ENCODE measurements at places on chromosomes 11 and 22.

- DNase-seq = no peak
Observed at GRCh38 chr22:18063306-18063705, 14.5 kb upstream of the PEX26 start.

- DNase-seq = no peak
Observed at GRCh38 chr22:27097506-27097905, 440.1 kb downstream of the MIAT start.

DNA sequence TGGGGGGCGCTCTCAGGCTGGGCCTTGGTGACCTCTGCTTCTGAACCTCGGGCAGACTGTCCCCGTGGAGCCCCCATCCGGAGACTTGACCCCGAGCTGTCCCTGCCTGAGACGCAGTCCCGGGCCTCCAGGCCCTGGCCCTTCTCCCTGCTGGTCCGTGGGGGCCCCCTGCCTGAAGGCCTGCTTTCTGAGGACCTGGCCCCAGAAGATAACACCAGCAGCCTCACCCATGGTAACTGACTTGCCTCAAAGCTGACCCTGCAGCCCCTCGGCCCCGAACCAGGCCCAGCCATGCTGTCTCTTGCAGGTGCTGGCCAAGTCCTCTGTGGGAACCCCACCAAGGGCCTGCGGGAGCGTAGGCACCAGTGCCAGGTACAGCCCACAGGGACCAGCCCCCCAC, 8.9 kb downstream of the LMNTD2 start:
- DNase-seq = no peak

DNA sequence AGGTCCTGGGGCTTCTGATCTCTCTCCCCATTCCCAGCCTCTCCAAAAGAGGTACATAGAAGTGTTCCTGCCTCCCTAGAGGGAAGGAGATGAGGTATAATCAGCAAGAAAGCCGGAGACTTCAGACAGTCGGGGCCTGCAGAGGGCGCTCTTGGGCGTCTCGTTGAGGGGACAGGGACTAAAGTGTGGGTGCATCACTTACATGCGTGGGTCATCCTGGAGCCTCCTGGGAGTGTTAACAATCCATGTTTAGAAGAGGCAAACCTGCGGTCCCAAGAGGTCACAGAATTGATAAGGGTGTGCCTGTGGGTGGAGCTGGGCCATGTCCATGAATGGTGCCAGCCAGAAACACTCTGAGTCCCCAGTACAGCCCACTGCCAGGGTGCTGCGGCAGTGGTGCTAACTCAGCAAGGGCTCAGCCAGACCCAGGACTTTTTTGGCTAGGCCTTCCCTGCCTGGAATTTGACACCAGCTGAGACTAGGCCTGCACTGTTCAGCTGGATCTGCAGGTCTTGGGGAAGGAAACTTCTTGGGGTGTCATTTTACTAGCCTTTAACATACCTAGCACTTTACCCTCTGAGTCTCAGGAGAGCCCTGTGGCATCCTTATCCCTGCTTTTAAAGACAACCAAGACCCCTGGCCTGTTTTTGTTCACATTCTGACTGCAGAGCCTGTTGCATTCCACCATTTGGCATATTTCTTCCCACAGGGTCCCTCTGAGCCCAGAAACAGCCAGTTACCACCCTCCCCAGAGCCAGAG, 5.5 kb downstream of the YDJC start:
- DNase-seq = peak; percentile 45

- DNase-seq = peak; percentile 80
Observed at GRCh38 chr11:123061403-123062157, at the start of gene HSPA8. HSPA8 (minus strand) TSS chr11:123062136; CDS start chr11:123061324, 812 bp downstream.

GRCh38 chr11:96388891-96389719, 607 bp downstream of the CCDC82 start:
- DNase-seq = no peak

- peak; percentile 25 for DNase-seq
Observed at GRCh38 chr22:23278883-23279675, 98.8 kb downstream of the BCR start.

GRCh38 chr11:115409691-115410220, 94.5 kb downstream of the CADM1 start:
- no peak for DNase-seq

DNA sequence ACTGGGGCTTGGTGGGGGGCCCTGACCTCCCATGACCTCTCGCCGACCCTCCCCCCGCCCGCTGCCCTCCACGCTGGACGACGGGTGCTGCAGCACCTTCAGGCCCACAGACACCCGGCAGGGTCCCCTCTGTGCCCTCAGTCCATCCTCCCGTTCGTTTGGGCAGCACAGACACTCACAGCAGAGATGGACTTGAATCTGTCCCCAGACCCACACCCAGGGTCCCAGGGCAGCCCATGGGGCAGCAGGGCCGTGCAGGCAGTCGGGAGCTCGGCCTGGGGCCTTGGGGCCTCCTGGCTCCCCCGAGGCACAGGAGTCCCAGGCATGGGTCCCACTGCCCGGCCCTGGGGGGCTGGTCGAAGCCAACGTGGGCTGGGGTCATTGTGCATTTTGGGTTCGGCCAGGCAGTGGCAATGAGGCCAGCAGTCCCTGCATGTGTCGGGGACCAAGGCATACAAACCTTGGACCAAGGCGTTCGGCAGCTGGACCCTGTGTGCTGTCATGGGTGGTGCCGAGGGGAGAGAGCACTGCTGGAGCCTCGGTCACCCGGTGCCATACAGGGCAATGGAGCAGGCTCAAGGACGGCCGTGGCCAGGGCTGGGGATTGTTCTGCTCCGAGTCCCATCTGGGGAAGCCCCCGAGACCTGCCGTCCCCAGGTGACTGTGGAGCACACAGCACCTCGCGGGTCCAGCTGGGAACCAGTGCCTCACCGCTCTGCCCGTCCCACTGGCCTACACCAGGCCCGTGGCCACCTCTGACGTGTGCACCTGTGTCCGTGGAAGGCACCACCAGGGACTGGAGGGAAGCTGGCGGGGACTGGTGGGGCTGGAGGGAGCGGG, 19.3 kb upstream of the BRSK2 start:
- no peak for DNase-seq

DNA sequence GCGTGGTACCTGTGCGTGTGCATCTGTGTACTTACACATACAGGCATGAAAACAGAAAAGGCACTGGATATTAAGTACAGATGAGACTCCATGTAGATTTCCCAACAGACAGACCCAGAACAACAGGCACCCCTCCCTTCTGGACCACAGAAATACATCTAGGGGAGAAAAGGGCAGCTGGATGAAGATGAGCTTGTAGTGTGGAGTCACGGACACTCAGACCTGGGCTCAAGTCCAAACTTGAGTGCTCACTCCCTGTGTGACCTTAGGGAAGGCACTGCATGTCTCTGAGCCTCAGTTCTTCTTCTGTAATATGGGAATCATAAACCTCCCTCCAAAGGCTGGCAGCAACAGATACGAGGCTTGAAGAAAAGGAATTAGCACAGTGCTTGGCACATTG, 108.9 kb downstream of the GALNT18 start:
- no peak for DNase-seq

GRCh38 chr11:119525180-119525866, 102.4 kb upstream of the THY1 start:
- DNase-seq = no peak

- DNase-seq = no peak
Observed at GRCh38 chr11:114321621-114322257, 25.5 kb downstream of the NNMT start.

- DNase-seq = no peak
Observed at GRCh38 chr11:57770793-57771192, 9.2 kb downstream of the CTNND1 start.

- no peak for DNase-seq
Observed at GRCh38 chr11:1300121-1300520, 9.3 kb downstream of the TOLLIP start.

- no peak for DNase-seq
Observed at GRCh38 chr11:9851366-9851765, 187.5 kb downstream of the SWAP70 start.

- no peak for DNase-seq
Observed at GRCh38 chr11:16778876-16779275, 40.4 kb downstream of the C11orf58 start.

GRCh38 chr11:43962383-43963278, 20.2 kb downstream of the C11orf96 start:
- DNase-seq = no peak

GRCh38 chr11:25710975-25711374, 621.0 kb upstream of the ANO3 start:
- no peak for DNase-seq

- DNase-seq = peak; percentile 80
Observed at GRCh38 chr11:61509043-61510029, 787 bp downstream of the LRRC10B start.

GRCh38 chr11:92626624-92627023, 342.8 kb upstream of the MTNR1B start:
- no peak for DNase-seq

- DNase-seq = no peak
Observed at GRCh38 chr11:44622190-44622650, 56.8 kb downstream of the CD82 start.

GRCh38 chr11:83678831-83679584, 392.8 kb upstream of the CCDC90B start:
- DNase-seq = no peak

- DNase-seq = peak; percentile 74
Observed at GRCh38 chr11:118202599-118203422, 22.0 kb downstream of the JAML start.

DNA sequence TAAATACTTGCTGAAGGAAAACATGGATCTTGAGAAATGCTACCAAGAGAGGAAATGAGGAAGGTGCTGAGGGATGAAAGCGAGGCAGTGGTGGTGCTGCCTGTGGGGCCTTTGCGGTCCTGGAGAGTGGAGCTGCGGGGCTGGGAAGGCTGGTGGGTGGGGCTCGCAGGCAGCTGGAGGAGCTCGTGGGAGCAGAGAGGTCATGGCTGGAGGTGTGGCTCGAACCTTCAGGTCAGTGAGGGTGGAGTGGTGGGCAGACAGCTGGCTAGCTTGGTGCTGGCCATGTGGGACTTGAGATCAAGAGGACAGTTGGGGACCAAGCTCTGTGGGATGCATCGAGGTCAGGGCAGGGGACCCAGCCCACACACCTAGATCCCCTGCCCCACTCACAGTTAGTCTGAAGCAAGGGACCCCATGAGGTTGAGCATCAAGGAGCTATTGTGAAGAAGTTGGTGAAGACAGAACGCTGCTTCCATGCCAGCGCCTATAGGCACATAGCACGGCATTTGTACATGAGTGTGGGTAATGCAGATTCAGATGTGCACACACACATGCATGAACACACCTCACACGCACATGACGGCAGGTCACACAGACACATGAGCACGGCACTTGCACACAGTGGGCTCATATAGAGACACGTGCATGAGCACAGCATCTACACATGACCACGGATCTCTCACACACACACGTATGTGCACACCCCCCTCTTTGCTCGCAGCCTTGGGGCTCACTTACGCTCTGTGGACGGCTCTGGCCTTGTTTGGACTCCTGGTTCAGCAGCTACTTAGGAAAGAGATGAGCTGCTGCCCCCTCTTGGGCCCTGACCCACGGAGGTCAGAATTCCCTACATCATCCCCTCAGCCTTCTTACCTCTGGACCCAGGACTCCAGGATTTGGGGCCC, 30.4 kb downstream of the SHANK3 start:
- DNase-seq = no peak

GRCh38 chr11:117713538-117713991, 83.5 kb downstream of the DSCAML1 start:
- no peak for DNase-seq

DNA sequence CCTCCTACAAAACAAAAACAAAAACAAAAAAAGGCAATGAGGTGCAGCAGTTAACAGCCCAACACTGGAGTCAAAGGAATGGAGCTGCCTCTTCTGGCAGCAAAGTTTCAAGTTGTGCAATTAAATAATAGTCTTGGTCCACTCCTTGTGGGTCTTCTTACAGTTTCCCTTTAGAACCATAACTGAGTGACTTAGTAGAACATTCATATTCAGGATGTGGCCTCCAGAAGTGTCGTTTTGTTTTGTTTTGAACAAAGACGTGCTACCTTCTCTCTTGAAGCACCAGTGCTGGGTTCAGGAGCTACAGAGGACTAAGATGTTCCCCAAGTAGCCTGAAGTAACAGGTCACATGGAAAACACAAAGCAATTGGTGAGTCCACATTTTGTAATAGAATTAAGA, 2.0 kb upstream of the JAML start:
- peak; percentile 74 for DNase-seq

GRCh38 chr22:20436307-20436767, 1.3 kb downstream of the SCARF2 start:
- no peak for DNase-seq

DNA sequence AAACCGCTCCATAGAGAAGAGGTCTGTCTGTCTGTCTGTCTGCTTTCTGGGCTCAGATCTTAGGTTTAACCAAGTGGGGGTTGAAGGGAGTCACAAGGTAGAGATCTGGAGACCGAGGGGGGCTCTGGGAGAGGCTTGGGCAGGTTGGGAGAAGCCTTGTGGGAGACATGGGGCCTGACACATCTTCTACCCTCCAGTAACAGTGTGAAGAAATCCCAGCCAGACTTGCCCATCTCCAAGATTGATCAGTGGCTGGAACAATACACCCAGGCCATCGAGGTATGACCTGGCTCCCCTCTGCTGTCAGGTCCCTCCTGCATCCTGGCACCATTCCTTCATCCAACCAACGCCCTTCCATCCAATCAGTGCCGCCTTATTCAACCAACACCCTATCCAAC, 7.4 kb downstream of the PRR33 start:
- DNase-seq = no peak

DNA sequence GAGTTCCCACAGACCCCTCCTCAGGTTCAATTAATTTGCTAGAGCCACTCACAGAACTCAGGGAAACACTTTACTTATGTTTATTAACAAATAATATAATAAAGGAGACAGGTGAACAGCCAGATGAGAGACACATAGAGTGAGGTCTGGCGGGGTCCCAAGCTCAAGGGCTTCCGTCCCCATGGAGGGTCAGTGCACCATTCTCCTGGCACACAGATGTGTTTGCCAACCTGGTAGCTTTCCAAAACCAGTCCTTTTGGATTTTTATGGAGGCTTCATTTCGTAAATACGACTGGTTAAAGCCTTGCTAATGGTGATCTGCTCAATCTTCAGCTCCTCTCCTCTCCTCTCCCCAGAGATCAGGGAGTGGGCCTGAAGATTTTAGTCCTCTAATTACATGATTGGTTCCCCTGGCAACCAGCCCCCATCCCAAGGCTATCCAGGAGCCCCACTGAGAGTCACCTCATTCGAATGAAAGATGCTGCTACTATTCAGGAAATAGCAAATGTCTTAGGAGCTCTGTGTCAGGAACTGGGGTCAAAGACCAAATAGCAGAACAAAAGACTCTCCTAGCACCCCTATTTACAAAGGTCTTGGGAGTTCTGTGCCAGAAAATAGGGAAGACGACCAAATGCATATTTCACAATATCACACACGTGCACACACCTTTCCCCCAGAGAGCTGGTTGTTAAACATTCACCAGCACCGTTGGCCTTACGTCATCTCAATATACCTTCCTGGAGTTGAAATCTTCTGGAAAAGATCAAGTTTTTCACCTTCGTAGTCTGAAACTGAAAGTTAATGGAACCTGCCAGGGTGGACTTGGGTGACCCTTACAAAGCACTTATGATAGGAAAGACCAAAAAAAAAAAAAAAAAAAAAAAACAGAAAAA, 23.8 kb upstream of the CAPRIN1 start:
- no peak for DNase-seq

- no peak for DNase-seq
Observed at GRCh38 chr11:124098141-124098540, 17.1 kb upstream of the VWA5A start.

Data from activated CD4-positive, alpha-beta T cell treated with anti-CD3 and anti-CD28 coated beads, Interleukin-2, Interleukin-4, amounts not matched to agents 100 ng/mL and 50 ng/mL, durations not matched to agents 16 hours and 8 hours (primary cell).